ENCODE measurements at places on chromosomes 16 and 17. TPM values are rescaled to one million over a fixed set of nuclear protein-coding genes. Genes with fewer than 3 reads are reported as not detected.
A peak's percentile ranks its signal among the peaks of the same experiment; 100 is the strongest.

DNA sequence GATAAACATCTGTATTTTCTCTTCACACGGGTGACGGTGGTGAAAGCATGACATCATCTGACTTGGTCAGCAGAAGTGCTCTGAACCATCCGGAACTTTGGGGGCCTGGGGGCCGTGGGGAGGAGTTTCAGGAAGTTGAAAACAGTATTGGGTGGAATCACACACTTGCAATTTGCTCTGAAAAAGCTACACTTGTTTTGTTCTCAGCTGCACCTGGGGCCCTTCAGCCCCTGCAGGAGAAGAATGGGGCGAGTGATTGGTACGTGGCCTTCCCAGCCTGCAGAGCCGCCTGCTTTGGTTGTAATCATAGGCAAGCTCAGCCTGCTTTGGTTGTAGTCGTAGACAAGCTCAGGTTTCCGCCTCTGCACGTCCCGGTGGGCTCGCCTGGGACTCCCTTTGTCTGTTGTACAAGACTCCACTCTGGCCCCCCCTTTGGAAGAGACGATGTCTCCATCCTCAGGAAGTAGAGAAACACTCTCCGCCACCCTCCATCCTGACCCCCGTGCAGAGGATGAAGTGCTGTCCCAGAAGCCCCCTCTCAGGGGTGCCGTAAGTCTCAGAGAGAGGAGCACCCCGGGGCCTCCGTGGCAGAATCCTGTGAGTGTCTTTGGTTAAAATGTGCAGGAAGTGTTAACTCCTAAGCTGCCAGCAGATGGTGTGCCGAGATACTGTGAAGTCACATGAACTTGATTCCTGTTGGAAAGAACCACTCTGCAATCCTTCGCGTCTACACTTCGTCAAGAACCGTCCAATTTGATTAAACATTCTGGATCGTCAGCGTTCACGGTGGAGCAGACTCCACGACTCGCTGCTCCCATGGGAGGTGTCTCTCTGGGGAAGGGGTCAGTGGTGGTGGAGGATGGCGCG is 5.4 kb downstream of the BANP start:
- no peak for DNase-seq

DNA sequence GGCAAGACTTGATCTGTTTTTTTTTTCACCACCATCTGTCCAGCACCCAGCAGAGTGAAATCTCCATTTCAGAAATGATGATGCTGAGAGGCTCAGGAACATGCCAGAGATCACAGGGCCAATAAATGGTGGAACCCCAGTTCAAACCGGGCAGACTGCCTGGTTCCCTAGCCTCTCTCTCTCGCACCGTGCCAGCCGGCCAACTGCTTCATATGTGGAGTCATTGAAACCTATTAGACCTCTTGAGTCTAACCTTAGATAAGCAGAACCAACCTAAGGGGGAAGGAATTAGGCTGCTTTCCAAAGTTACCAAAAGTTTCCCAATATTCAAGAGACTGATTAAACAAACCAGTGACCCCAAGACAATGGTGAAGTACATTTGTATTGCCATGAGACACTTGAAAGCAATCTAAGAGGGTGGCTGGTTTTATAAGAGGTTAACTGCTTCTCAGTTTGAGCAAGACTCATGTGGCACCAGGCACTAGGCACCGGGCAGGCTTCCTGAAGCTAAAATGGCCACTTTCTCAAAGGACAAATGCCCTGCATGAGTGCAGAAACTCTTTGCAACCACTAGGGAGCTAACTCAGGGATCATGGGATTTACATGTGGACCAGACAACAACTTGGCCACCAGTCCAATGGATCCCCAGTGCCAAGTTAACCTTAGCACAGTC is 18.4 kb downstream of the TOX3 start:
- DNase-seq: peak; percentile 23

- peak; percentile 25 for DNase-seq
Observed at GRCh38 chr17:17361867-17362539, 58.8 kb downstream of the NT5M start.

Gene ODAD4
- 0.66 TPM for total RNA-seq

Gene OR1A1
- not detected for total RNA-seq

Gene ACE
- 5.3 TPM for total RNA-seq

Measured in body of pancreas (tissue), 4 donors.